ENCODE measurements at places on chromosomes 7 and 10.
A peak's percentile ranks its signal among the peaks of the same experiment; 100 is the strongest.

- peak; percentile 69 for DNase-seq
These were observed 261.6 kb downstream of the ZEB1 start for GRCh38 chr10:31580646-31581045.

- DNase-seq: no peak
These were observed 52.1 kb upstream of the PDZD8 start for GRCh38 chr10:117427356-117427755.

DNA sequence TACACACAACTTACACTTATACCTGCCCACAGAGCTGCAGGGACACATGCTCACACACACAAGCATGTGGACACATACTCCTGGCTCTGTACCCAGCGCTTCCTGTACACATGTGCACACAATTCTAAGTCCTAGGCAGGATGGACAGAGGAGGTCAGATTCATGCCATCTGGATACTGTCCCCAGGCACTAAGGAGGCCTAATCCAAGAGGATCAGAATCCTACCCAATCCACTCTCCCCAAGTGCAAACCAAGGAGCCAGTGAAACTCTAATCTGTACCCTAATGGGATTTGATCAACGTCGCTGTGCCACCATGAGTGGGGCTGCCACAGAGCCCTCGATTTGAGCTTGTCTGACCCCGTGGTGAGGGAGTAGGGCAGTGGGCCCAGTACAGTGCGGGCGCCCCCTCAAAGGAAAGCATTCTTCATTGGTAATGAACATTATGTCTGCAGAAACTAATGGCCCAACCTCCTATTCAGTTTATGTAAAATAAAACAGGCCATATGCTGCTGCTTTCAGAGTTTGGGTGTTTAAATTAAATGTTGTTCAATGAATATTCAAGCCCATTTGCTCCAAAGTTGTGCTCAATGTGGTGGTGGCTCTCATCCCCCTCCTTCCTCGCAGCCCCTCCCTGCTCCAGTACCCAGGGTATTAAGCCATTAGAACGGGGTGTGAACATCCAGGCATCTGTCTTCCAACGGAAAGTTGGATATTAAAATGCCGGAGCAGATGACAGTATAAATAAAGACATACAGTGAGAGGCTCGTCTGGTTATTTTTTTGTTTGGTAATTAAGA lies 26.4 kb downstream of the RPS24 start:
- DNase-seq: no peak

- no peak for DNase-seq
These were observed 101.0 kb downstream of the GSAP start for GRCh38 chr7:77315182-77315591.

DNA sequence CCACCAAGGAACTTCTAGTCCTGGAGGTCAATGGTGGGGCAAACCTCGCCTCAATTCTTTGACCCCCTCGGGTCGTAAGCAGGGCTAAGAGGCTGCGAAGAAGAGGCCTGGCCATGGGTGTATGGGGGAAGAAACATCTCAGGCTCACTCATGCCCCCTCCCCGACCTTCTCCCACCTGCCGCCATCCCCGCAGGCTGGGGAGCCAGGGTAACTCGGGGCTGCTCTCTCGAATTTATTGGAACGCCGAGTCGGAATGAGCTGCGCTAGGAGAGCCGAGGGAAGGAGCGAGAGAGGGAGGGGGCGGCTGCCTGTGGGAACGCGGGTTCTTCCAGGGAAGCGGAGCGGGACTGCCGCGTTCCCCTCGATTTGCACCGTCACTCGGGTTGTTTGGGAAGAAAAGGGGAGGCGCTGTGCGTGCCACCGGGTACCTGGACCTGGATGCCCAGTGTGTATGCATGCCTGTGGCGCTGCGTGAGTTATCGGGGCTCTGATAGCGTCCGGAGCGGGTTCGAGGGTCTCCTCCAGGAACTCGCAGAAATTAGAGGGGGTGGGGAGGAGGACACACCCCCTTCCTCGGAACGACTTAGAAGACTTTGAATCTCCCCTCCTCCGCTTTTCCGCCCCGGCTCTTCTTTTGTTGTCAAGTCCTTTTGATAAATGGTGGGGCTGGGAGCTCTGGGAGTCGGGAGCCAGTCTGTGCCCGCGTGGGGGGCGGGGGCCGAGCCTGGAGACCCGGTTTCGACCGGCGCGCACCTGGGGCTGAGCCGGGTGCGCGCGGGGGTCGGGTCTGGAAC lies 1.8 kb upstream of the ZNF503 start:
- DNase-seq: no peak

DNA sequence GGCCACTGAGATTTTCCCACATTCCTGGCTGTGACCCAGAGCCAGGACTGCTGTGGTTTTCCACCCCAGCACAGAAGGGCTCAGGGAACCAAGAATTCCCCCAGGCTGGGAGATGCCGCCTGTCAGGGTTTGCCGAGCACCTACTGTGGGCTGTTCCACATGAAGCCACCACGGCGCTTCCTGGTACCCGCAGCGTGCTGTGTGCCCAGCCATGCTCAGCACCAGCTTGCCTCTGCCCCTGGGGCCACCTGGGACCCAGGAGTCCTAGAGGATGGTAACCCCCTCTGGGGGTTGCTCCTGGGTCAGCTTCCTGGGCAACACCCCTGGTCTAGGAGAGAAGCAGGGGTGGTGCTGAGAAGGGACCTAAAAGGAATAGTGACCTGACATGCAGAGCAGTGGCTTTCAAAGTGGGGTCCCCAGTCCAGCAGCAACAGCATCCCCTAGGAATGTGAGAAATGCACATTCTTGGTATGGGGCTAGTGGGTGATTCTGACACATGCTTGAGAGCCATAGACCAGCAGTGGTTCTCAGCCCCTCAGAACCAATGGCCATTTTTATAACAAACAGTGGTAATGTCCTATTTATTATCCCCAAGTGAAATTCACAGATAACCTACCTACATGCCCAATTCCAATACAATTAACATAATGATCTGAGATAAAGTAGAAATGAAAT lies 53.4 kb downstream of the TSPAN15 start:
- DNase-seq: no peak

DNA sequence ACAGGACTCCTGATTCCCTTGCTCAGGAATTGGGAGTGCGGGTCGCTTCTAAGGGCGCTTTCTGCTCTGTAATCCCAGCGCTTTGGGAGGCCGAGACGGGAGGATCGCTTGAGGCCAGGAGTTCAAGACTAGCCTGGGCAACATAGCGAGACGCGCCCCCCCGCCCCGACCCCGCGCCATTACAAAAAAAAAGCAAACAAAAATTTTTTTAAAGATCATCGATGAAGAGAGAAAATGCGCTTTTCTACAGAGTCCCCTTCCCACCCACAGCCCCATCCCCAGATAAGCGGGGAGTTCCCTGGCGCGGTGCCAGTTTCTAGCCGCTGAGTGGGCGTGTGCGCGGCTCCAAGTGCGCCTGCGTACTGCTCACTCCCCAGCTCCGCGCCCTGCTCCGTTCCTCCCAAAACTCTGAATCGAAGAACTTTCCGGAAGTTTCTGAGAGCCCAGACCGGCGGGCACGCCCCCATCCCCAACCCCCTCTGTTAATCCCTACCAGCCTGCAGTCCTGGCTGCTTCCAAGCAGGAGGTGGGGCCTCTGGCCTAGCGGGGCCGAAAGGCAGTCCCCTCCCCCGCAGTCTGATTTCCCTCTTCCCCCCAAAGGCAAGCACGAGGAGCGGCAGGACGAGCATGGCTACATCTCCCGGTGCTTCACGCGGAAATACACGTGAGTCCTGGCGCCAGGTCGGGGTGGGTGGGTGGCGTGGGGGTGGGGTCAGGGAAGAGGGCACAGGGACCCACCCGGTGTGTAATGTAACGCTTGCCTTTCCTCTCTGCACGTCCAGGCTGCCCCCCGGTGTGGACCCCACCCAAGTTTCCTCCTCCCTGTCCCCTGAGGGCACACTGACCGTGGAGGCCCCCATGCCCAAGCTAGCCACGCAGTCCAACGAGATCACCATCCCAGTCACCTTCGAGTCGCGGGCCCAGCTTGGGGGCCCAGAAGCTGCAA lies 1.0 kb downstream of the HSPB1 start:
- peak; percentile 88 for DNase-seq

- no peak for DNase-seq
These were observed 41.2 kb upstream of the C1QL3 start for GRCh38 chr10:16562891-16563290.

DNA sequence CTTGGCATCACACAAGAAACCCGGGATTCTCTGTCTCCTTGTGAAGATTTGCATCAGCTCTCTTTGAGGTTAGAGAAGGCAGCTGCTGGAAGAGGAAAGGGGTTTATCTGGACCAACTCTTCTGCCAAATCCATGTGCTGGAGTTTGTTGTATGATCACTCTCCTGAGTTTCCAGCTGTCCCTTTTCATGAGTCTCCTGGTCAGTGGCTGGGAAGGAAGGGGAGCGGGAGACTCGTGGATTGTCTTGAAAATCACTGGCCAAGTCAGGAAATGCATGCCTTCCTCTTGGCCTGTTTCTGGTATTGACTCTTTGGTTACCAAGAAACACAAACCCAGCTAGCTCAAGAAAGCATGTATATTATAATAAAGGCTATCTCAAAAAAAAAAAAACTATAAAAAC lies 38.8 kb downstream of the TACR2 start:
- no peak for DNase-seq

GRCh38 chr7:32588657-32589056 lies 93.4 kb downstream of the AVL9 start:
- DNase-seq: no peak

DNA sequence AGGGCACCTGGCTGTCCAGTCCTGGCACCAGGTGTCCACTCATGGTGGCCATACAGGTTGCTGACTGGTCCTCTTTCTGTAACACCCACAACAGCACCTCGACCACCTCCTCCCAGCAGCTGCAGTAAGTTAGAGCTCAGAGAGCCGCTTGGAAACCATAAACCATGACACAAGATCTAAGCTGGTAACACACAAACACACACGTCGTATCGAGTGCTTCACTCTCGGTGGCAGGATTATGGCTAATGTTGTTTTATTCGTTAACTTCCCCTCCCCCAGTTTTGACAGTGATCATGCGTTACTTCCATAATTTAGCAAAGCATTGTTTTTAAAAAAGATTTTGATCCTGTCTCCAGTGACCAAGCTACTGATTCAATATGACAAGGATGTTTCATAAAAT lies 59.7 kb downstream of the CAMK2B start:
- no peak for DNase-seq

DNA sequence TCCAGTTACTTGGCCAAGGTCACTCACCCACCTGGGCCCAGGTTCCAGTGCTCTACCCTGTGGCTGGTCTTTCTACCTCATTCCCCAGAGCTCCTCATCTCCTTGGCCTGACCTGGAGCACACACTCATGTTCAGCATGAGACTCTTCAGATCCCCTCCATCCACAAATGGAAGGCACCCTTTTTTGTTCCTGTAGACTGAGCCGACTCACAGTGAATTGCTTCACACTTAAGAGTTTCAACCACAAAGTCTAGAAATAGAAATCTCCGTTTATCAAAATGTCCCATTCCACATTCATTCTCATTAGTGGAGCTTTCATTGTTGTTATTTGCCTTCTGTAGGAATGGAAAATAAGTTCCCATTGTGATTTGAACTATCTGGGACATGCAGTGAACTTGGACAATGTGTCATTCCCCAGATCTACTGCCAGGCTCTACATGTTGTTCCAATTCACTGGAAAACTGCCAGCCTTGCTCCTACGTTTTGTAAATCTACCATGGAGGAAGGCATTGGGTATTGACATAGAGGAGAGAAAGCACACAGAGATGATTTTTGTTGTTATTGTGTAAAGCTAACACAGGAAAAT lies 125.3 kb upstream of the CELF2 start:
- no peak for DNase-seq

DNA sequence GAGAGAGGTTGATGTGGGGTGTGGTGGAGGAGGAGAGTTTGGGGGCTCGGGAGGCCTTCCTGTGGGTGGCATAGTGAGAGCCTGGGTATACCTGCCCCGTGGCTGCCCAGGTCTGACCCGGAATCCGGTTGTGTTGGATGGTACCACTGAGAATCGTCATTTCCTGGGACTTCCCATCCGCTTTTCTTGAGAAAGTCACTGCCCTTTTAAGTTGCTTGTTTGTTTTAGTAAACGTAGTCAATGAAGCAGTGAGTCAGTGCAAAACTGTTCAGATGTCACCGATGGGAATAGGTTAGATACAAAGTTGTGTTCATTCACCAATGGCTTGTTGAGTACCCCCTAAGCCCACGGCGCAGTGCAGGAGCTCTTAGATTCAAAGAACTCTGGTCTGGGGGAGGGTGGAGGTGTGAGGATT lies 285.8 kb downstream of the CAMK1D start:
- DNase-seq: no peak

DNA sequence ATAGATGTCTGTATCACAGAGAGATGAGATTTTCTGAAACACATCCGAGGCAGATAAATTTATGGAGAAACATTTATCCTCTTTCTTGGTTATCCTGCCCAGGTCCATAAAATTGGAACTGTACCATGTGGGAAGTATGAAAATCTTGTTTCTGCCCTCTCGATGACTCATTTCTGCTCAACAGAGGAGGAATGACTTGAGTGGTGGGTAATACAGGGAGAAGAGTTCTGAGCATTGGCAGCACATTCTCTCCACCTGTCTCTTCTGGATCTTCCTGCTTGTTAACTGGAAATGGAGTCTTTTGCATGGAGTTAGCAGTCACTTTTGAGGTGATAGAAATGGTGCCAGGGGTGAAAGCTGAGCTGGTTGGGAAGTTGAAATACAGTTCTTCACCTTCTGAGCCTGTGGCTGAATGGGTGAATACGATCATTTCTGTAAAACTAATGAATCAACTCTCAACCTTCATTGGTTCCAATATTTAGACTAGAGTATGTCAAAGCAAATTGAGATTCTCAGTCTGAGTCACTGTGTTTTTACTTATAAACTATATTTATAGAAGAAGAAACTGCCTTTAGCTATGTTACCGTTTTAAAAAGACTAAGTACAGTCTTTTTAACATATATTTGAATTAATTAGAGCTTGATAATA lies 945.5 kb downstream of the SORCS3 start:
- DNase-seq: no peak

- no peak for DNase-seq
These were observed 55.8 kb upstream of the KIF5B start for GRCh38 chr10:32112055-32112454.

DNA sequence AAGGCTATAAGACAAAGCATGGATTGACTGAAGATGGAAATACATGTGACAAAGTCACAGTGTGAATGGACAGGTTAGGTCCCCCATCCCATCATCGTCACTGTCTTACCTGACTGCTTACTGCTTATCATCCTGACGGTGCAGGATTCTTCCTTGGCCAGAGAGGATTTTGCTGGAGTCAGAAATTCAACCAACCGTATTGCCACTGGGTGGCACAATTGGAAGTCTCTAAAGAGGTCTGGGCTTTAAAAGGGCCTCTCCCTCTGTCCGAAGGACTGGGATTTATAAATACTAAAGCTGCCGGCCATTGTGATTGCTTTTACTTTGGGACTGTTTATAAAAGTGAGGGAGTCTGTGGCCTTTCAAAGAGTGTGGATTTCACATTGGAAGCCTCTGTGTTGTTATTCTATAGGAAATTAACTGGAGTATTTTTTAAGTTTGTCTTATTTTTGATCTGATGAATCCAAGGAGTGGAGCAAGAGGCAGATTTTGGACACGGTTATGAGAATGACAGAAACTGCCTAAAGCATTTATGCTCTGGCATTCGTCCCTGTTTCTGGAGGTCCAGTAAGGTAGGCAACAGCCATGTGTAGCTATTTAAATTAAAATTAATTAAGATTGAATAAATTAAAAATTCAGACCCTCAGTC lies 113.3 kb upstream of the CREB5 start:
- DNase-seq: no peak

- DNase-seq: no peak
These were observed 125.8 kb downstream of the PCLO start for GRCh38 chr7:83036721-83037380.
